HFFc6 (cell line): ENCODE measurements at places on chromosomes 6 and 20. TPM values are rescaled to one million over a fixed set of nuclear protein-coding genes. Genes with fewer than 3 reads are reported as not detected.

- peaks cover 40% of the 10 kb centered on the region for H3K4me1 ChIP-seq
- H3K27me3 ChIP-seq, result no peaks in the 10 kb centered on the region; the same call in 1 of the 2 replicates
- H3K36me3 ChIP-seq, result peaks cover 27% of the 10 kb centered on the region
- peak overlapping the region; percentile 100 for H3K4me3 ChIP-seq
These were observed 1.3 kb downstream of the SEC63 start for GRCh38 chr6:107956586-107957307.

- no peak for DNase-seq
- H3K4me3 ChIP-seq, result no peak overlapping the region
- no peak overlapping the region for H3K27ac ChIP-seq
- H3K4me1 ChIP-seq, result peaks cover 6% of the 10 kb centered on the region
- H3K27me3 ChIP-seq, result peaks cover 4% of the 10 kb centered on the region
These were observed 88.1 kb downstream of the AKAP7 start for GRCh38 chr6:131223416-131223815.

- no peaks in the 10 kb centered on the region for H3K36me3 ChIP-seq
- H3K4me1 ChIP-seq, result peaks cover 21% of the 10 kb centered on the region
- DNase-seq, result peak; percentile 89
- no peak overlapping the region for H3K4me3 ChIP-seq
- no peaks in the 10 kb centered on the region for H3K27me3 ChIP-seq
- peak overlapping the region; percentile 64 for H3K27ac ChIP-seq
These were observed 41.0 kb downstream of the SOX4 start for GRCh38 chr6:21634582-21634981.

- no peaks in the 10 kb centered on the region for H3K4me1 ChIP-seq
- no peak overlapping the region for H3K4me3 ChIP-seq
- H3K27me3 ChIP-seq, result 0 out of 2 replicates have a peak, but pooled peaks cover 4% of the 10 kb centered on the region
- no peak for DNase-seq
These were observed 915 bp downstream of the CLVS2 start for GRCh38 chr6:122996794-122997505.

GRCh38 chr6:14953836-14954235 is 292.0 kb upstream of the JARID2 start:
- no peaks in the 10 kb centered on the region; the same call in 1 of the 2 replicates for H3K27me3 ChIP-seq
- H3K27ac ChIP-seq, result no peak overlapping the region
- H3K4me3 ChIP-seq, result no peak overlapping the region
- H3K4me1 ChIP-seq, result no peaks in the 10 kb centered on the region

- peaks cover 10% of the 10 kb centered on the region for H3K4me1 ChIP-seq
- H3K36me3 ChIP-seq, result no peaks in the 10 kb centered on the region
- H3K27ac ChIP-seq, result 0 out of 2 replicates have a peak overlapping the region, but pooled peaks have one; percentile 25
- no peak overlapping the region for H3K4me3 ChIP-seq
- H3K27me3 ChIP-seq, result peaks cover 6% of the 10 kb centered on the region
- DNase-seq, result no peak
These were observed 53.6 kb downstream of the MDGA1 start for GRCh38 chr6:37643851-37644672.

DNA sequence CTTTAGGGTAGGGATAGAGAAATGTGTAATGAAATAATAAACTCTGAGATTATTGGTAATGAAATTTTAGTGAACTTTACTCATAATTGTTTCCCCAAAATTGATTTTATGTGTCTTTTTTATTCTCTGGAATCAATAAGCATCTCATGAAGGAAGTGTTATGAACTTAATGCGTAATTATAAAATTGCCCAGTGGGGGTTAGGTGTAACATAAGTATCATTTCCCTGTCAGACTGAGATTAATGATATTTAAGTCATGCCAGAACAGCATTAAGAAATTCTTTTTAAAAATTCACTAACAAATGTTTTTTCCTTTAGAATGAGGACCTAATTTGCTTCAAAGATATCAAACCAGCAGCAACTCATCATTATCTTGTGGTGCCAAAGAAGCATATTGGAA is 10.0 kb downstream of the HINT3 start:
- no peak overlapping the region for H3K27ac ChIP-seq
- peaks cover 3% of the 10 kb centered on the region; the same call in 1 of the 2 replicates for H3K27me3 ChIP-seq
- no peak overlapping the region for H3K4me3 ChIP-seq
- DNase-seq, result no peak
- peaks cover 7% of the 10 kb centered on the region; the same call in 1 of the 2 replicates for H3K4me1 ChIP-seq
- peaks cover 5% of the 10 kb centered on the region; the same call in 1 of the 2 replicates for H3K36me3 ChIP-seq

MEA1 gene
- 121 to 127 TPM (median 123 TPM) in 3 replicates for total RNA-seq

PTPRT gene
- total RNA-seq, result not detected in 3 replicates

DNAH8 gene
- not detected in 3 replicates for total RNA-seq

OSTM1 gene
- 46.2 to 60.6 TPM (median 54.6 TPM) in 3 replicates for total RNA-seq
